NCI-H2081 treated with DMSO at 0.1 percent for 48 hours (cell line): ENCODE measurements at places on chromosomes 4 and X.
A peak's percentile ranks its signal among the peaks of the same experiment; 100 is the strongest.

DNA sequence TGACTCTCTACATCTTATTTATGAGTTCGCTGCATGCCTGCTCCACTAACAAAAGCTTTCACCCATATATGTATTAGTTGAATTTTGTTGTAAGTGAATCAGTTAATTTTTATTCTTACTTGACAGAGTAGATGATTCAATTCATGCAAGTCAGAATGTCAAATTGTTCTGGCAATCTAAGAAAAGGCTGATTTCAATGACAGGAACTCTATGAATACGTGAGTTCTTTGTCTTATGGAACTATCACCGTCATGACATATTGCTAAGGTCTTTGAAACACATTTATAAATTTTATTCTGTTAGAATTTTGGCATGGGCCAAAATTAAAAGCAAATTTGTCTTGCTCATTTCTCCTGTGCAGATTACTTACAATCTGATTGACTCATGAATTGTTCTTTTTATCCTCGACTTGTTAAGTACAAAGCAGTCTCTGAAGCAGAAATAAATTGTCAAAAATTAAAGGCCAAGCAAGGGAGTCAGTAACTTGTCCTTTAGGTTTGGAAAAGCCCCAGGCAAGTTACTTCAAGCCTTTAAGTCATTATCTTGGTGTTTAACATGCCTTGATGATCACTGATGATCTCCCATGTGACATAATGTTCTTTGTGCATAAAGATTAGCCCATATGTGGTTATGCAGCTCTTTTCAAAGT, 89.0 kb upstream of the GC start:
- no peak for DNase-seq

GRCh38 chrX:69109706-69110105, 55.5 kb downstream of the PJA1 start:
- no peak for DNase-seq

- DNase-seq, result no peak
Measured at GRCh38 chr4:168475745-168476144, 4.5 kb downstream of the DDX60L start.

DNA sequence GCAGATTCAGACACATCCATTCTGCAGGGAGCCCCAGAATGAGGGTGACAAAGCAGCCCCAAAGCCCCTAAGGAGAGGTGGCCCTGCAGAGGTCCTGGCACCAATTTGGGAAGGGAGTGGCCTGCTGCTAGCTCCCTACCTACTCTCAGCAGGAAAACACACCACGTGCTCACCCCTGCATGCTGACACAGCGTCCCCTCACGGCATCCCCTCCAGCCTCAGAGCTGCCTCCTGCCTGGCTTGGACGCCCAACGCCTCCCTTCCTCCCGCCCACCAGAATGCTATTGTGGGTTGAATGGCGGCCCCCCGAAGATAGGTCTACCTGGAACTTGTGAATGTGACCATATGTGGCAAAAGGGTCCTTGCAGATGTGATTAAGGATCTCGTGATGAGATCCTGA, 28.8 kb downstream of the ZFYVE28 start:
- DNase-seq, result no peak

- no peak for DNase-seq
Measured at GRCh38 chr4:126264839-126265238, 950.1 kb downstream of the FAT4 start.

DNA sequence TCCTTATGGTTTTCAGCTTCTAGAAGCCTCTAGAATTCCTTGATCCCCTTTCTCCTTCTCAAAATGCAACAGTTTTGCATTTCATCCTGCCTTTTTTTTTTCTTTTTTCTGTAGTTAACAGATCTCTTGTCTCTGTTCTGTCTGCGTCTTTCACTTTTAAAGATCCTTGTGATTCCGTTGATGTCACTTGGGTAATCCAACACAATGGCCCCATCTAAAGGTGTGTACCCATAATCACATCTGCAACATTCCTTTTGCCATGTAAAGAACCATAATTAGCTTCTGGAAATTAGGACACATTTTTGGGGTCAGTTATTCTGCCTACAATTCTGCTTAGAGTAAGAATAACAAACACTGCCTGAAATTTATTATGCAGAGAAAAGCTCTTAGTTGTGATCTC, 1180.9 kb upstream of the ADGRL3 start:
- DNase-seq, result no peak

DNA sequence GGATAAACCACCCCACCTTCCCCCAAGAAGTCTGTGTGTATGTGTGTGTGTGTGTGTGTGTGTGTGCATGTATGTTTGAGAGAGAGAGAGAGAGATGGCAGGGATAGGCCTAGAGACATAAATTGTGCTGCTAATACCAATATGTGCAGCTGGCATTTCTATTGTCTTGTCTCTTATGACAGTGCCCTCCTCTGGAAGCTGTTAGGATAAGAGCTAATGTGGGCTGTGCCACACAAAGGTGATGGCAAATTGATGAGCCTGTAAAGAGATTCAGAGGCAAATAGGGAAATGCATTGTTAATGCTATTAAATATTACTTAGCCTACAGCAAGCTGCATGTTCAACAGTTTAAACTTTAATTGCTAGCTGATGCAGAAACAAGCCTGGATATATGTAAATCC, 332.0 kb downstream of the NKX6-1 start:
- DNase-seq, result no peak

- no peak for DNase-seq
Measured at GRCh38 chr4:95524729-95525128, 24.0 kb downstream of the UNC5C start.

- DNase-seq, result no peak
Measured at GRCh38 chrX:17617806-17618205, 119.5 kb upstream of the SCML1 start.

- DNase-seq, result no peak
Measured at GRCh38 chrX:137424679-137425078, 141.2 kb upstream of the ZIC3 start.

- DNase-seq, result no peak
Measured at GRCh38 chr4:109631532-109632108, 71.6 kb downstream of the MCUB start.

- no peak for DNase-seq
Measured at GRCh38 chr4:167025670-167026069, 208.6 kb downstream of the SPOCK3 start.

- no peak for DNase-seq
Measured at GRCh38 chr4:19707876-19708275, 543.8 kb upstream of the SLIT2 start.

DNA sequence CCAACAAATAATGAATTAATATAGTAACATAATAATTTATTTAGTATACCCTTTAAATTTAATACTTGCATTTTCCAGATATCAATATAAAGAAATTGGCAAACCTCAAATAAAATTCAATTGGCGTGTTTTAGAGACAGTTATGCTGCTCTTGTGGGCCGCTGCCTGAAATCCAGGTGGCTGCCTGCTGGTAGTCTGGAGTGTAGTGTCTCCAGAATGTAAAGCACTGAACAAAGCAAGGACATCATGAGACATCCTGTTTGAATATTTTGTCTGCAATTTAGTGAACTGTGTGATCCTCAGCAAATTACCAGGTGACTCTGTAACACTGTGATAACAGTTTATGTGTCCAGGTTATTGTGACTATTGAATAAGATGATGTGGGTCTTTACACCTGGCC, 29.9 kb downstream of the ZFP42 start:
- no peak for DNase-seq

DNA sequence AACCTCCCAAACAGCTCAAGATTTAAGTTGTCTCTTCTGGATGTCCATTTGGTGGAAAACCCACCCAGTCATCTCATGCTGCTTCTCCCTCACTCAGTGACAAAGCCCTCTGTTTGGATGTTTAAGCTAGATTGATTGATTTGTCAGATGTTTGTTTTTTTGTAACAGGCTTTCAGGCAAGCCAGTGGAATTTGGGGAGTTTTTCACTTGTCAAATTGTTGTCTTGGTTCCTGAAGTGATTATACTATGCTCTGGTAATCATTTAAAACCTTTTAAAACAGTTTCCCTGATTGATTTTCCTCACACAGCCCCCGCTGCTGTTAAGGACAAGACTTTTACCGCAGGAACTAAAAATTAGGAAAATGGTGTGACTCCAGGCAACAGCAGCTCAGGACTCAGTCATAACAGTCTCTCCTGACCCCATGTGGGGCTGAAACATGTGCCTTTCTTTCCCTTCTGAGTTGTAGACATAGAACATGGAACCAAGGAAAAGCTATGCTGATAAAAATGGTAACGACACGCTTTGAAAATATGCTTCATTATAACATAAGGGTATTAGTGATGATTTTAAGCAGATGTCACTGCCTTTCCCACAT, 40.8 kb upstream of the SETD7 start:
- no peak for DNase-seq

DNA sequence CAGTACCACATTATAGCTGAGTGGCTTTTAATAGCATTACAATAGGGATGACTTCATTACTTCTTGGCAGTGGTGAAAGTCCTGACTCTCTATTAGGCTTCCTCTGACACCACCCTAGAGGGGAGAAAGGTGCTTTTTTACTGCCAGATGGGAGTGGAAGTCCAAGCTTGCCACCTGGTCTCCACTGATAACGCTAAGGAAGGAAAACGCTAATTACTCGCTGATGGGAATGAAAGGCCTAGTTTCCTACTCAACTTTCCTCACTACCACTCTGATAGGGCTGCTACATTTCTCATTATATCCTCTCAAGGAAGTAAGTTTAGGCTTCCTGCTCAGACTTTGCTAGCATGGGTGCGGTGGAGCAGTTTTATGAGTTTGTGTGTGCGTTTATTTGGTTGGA, 62.3 kb upstream of the PAGE3 start:
- no peak for DNase-seq

DNA sequence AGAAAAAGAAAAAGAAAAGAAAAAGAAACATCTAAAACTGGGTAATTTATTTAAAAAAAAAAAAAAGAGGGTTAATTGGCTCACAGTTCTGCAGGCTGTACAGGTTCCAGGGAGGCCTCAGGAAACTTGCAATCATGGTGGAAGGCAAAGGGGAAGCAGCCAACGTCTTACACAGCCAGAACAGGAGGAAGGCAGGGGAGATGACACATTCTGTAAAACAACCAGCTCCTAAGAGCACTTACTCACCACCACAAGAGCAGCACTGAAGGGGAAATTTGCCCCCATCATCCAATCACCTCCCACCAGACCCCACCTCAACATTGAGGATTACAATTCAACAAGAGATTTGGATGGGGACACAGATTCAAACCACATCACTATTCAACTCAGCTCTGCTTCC, 36.8 kb upstream of the TMEM184C start:
- DNase-seq, result no peak

- peak; percentile 92 for DNase-seq
Measured at GRCh38 chr4:180664766-180665368, 1578.3 kb upstream of the TENM3 start.

GRCh38 chrX:3370656-3371055, 24.2 kb upstream of the MXRA5 start:
- DNase-seq, result no peak

- no peak for DNase-seq
Measured at GRCh38 chr4:121278811-121279368, 101.9 kb downstream of the QRFPR start.

DNA sequence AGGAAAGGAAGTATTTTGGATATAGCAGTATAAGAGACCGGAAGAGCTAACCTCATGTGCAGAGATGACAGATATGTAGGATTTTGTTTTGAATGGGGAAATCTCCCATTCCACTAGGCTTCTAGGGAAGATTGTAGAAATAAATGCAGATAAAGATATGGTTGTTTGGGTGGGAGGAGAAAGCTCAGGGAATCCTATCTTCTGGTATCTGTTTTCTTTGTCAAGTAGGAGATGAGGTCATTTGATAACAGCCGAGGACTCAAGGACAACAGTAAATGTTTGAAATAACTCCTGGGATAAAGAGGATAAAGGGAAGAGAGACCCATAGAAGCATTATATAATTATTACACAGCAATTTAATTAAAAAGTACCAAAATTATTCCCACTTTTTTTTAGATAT, 24.7 kb upstream of the ZMAT1 start:
- DNase-seq, result no peak

DNA sequence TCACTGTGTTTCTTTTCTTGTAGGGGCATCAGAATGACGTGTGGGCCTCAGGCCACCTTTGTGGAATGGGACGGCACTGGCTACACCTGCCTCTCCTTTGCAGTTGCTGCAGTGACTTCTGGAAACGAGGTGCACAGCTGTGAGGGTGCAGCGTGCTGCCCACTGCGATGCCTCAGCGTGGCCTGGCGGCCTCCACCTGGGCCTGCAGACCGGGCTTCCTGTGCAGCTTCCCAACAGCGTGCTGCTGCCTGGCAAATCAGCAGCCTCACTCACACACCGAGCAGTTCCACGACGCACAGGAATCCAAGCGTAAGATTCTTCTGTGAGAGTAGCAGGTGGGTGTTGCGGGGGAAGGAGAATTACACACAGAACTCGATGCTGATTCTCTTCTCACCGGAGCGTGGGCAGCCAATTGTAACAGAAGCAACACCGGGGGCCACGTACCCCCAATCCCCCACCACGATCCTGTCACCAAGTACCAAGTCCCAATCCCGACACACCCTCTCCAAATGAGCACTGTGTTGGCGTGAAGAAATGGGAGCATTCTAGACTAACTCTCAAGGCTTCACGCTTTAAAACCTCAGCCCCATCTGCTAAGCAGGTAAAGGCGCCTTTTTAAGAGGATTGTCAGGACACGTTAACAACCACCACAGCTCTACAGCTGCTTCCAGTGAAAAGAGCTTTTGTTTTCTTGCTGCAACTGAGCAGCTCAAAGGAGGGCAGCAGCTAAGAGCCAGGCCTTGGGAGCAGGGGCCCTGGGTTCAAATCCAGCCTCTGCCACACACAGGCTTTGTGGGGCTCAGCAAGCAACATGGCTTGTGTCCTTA, 16.9 kb downstream of the WDR1 start:
- no peak for DNase-seq

DNA sequence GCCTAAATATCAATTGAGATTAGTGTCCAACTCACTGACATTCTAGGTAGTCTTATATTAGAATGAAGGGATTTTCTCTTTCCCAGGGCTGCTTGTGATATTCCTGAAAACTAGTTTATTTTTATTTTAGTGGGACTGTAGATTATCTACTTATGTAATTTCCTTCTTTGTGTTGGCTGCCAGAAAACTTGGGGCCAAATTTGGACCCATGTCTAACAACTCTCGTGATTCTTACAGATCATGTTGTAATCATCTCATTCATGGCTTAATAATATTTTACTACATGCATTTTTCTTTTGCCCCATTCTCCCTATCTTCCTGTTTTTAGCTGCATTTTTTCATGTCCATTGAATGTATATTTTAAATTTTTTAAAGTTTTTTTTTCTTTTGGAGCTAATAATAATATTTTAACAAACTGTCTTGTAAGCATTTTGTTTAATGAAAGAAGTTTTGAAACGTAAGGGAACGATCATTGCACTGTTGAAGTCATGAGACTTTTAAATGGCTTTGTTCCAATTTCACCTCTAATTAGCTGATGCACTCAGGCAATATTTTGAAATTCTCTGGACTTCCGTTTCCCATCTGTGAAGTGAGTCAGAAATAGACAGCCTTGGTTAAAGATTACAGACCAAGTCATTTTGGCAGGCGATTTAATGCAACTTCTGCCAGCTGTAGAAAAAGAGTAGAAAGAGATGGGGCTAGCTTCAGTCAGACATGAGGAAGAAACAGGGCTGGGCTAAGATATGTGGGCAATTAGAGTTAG, 14.3 kb upstream of the TDO2 start:
- DNase-seq, result no peak
